GM19239 (cell line): ENCODE measurements at places on chromosomes 7 and 10.

GRCh38 chr10:67386260-67386659 lies 309.7 kb downstream of the CTNNA3 start:
- DNase-seq: no peak

DNA sequence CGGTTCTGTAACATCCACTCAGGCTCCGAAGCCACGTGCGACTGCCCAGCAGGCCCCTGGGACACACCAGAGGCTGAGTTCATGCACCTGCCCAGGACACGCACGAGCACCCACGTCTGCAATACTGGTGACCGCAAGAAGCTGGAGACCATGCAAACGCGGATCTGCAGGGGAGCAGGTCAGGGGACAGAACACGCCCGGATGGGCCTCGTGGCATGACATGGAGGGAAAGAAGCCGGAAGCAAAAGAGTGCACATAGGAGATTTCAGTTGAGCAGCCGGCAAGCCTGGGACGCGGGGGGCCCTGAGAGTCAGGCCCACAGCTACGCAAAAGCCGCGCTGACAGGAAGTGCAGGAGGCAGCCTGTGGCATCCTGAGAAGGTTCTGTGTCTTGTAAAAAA lies 73.7 kb downstream of the FOXL3 start:
- DNase-seq: no peak

- peak; percentile 87 for DNase-seq
These were observed at the start of gene TRRAP for GRCh38 chr7:98878365-98879197. Gene TRRAP, plus strand, starts transcription at chr7:98878532. Its CDS starts 2,619 bp downstream, at chr7:98881151.

DNA sequence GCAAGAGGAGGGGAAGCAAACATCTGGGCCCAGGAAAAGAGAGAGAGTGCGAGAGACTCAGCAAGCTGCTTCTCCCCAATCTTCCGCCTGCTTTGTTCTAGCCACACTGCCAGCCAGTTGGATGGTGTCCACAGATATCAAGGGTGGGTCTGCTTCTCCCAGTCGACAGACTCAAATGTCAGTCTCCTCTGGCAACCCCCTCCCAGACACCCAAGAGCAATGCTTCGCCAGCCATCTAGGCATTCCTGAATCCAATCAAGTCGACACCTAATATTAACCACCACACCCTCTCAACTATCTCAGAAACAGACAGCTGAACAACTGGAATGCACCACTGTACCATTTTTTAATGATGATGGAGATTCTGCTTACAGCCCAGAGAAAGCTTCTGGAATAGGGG lies 57.1 kb downstream of the FAM107B start:
- DNase-seq: no peak

DNA sequence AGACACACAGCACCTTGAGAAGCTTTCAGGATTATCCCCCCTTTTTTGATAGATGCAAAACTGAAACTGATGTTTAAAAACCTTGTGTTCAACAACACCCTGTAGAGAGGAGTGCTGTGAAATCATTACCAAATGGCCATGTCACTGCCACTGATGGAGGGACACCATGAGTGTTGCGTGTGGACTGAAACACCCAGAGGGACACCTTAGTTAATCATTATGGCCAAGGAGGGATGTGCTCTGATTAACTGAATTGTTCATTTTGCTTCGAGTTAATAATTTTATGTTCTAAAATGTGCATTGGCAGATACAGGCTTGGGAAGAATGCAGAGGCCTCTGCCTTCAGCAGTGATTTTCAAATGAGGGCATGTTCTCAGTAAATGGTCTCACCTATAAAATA lies 226.0 kb downstream of the KLF6 start:
- no peak for DNase-seq

DNA sequence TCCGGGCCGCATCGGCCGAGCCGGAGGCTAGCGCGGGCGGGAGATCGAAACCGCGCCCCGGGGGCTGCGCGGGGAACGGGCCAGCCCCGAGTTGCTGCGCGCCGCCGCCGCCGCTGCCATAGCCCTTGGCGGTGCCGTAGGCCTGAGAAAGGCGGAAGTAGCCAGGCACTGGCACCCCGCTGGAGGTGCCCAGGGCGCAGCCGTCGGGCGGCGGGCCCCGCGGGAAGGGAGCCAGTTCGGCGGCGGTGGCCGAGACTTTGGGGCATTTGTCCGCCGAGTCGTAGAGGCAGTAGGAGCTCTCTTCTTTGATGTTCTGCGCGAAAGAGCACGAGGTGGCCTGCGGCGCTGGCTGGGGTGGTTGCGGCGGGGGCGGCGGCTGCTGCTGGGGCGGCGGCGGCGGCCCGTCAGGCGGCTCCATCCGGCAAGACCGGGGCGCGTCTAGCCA lies 587 bp downstream of the HOXA10 start:
- DNase-seq: no peak

GRCh38 chr7:19713676-19714075 lies 4.8 kb upstream of the POLR1F start:
- no peak for DNase-seq

DNA sequence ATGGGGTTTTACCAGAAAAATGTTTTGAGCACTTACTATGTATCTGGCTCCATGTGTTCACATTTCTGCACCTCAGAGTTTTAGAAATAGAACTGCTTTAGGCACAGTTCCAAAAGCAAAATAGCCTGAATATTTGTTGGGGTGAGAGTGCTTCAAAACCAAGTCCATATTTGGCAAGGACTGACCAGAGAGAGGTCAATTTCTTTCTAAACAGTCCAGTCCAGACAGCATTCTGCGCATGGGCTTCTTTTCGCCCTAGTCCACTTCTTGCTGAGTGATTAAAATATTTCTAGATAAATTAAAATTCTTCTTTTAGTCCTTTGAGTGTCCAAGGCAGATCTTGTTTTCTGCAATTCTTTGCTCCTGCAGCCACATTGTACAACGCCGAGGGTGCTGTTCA lies 427.0 kb downstream of the PHTF2 start:
- no peak for DNase-seq

DNA sequence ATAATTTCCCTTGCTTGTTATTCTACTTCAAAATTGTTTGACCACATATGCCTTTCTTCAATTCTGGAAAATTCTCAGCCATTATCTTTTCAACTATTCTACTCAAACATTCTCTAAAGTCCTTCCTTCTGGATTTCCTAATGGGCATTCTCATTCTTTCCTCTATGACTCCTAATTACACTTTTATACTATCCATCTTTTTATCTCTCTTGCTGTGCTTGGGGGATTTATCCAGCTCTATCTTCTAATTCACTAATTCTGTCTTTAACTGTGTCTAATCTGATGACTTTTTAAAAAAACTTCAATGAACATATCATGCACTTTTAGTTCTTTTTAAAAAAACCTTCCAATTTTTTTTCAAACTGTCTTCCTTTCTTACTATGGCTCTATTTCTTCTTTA lies 38.4 kb downstream of the C10orf143 start:
- DNase-seq: no peak
